Kidney tubule cell (primary cell): ENCODE measurements at places on chromosomes 1 and 21.

GRCh38 chr1:240027059-240027462 lies 64.6 kb upstream of the FMN2 start:
- DNase-seq: peak; percentile 61

- no peak for DNase-seq
These were observed 173.4 kb downstream of the HUNK start for GRCh38 chr21:32046191-32046590.

GRCh38 chr1:197798492-197798891 lies 23.2 kb upstream of the DENND1B start:
- no peak for DNase-seq

- no peak for DNase-seq
These were observed at the start of gene ERG for GRCh38 chr21:38498057-38498833. ERG (minus strand) TSS chr21:38498477; CDS start chr21:38498380, 97 bp downstream.

DNA sequence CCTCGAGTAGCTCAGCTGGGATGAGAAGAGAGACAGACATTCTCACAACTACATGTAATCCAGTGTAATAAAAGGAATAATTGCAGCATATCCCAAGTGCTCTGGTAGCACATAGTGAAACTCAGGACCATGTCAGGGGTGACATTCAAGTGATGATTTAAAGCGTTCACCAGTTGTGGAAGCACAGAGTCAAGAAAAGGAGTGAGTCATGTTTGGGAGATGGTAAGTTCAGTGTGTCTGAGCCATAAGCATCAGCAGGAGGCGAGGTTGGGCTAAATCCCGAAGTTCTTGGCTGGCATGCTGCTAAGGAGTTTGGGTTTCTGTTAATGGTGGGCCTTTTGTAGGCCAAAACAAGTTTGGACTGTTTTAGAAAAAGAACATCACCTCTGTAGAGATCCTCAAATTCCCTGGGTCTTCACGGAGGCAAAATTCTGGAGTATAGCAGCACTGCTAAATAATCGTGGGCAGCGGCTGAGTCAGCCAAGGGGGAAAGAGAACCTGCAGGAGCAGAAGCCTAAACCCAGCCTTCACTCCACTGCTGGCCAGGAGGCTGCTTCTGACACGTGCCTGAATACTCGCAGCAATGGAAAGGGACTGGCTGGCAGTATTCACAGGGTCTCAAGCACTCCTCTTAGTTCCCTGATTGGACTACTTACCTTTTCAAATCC lies 7.2 kb upstream of the NHLH1 start:
- DNase-seq: no peak

DNA sequence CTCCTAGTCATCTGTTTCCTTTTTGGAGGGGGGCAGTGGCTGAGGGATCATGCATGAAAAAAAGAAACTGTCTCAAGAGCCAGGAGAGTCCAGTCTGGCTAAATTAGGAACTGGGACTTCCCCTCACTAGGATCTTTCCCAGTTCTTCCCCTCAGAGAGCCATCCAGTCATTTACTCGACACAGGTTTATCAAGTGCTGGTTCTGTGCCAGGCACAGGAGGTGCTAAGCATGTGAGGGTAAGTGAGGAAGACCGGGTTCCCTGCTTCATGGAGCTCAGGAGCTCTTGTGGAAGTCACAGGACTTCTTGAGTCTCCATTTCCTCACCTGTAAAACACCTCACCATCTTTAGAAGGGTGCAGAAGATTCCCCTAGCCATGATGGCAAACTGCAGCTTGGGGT lies 8.6 kb upstream of the NUAK2 start:
- DNase-seq: peak; percentile 22

GRCh38 chr1:201554789-201555592 lies 16.1 kb downstream of the NAV1 start:
- no peak for DNase-seq

GRCh38 chr1:11690397-11691301 lies 861 bp upstream of the DRAXIN start:
- DNase-seq: no peak

DNA sequence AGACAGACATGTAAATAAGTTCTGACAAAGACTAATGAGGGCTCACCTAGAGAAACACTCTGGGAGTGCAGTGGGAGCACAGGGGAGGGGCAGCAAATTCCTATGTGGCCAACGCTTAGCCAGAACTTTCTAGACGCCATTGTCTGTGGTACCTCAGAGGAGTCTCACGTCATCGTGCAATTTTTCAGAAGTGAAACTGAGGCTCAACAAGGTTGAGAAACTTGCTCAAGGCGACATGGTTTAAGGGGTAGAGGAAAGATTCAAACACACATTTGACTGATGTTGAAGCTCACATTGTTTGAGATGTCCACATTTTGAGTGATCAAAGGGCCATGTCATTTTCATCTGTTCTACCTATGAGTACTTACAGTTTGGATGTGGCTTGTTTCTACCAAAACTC lies 152.6 kb upstream of the LMO4 start:
- no peak for DNase-seq

GRCh38 chr1:37038227-37039093 lies 4.1 kb upstream of the GRIK3 start:
- peak; percentile 32 for DNase-seq

DNA sequence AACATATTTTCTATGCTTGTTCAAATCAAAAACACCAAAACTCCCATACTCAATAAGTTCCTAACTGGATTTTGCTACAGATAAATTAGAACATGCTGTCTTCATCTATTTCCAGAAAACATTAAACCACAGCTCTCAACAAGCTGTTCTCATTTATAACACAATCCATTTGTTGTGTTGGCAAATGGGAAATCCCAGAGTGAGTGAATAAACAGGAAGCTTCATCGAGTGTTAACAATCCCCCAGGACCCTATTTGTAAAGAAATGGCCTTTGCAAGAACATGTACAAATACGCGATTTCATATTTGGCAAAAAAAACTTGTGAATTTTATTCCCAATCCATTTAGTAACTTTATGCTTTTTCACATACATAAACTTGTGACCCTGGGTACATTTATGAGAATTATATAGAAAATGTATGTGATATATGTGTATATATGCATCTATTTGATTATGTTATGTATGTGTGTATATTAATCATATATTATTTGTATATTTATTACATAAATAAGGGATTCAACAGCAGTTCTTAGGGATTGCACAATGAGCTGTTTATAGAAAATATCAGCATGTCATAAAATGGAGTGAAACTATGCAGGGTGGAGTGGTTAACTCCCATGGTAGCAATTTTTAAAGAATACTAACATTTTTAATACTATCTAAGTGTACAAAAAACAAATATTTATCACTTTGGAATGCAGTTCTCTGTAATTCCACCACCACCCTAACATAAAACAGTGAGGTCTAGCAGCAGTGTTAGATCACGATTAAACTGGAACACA lies 160.0 kb downstream of the NEGR1 start:
- no peak for DNase-seq

- DNase-seq: no peak
These were observed 82.0 kb downstream of the MAP3K7CL start for GRCh38 chr21:29212446-29212845.

GRCh38 chr1:41222496-41222895 lies 19.6 kb downstream of the SCMH1 start:
- peak; percentile 13 for DNase-seq

DNA sequence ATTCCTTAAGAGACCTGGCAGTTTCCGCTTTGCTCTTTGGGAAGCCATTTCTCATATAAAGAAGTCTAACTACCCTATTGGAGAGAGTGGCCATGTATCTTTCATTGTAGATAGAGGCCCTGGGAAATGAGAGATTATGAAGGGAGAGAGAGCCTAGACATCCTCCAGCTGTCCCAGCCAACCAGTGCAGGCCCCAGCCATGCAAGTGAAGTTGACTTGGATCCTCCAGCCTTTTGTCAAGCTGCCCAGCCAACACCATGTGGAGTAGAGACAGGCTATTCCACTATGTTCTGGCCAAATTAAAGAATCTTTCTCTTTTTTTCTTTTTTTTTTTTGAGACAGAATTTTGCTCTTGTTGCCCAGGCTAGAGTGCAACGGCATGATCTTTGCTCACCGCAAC lies 7.1 kb upstream of the ANP32E start:
- no peak for DNase-seq

DNA sequence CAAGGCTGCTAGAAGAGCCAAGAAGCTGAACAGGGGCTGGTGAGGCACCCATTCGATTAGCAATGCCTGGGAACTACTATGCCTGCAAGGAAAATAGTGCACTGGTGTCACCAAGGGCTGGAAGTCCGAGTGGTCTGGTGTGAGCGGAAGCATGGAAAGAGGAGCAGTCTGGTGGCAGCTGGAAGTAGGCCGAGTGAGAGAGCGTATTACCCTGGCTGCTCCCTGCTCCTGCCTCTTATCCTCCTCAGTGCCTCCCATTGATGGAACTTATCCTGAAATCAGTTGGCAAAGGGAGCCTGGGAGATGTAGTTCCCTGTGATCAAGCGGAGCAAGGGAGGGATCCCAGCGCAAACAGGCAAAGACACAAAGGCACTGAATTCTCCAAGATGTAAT lies 9.6 kb downstream of the SMAP2 start:
- no peak for DNase-seq

- DNase-seq: no peak
These were observed 2.6 kb upstream of the FMOD start for GRCh38 chr1:203353486-203353885.

DNA sequence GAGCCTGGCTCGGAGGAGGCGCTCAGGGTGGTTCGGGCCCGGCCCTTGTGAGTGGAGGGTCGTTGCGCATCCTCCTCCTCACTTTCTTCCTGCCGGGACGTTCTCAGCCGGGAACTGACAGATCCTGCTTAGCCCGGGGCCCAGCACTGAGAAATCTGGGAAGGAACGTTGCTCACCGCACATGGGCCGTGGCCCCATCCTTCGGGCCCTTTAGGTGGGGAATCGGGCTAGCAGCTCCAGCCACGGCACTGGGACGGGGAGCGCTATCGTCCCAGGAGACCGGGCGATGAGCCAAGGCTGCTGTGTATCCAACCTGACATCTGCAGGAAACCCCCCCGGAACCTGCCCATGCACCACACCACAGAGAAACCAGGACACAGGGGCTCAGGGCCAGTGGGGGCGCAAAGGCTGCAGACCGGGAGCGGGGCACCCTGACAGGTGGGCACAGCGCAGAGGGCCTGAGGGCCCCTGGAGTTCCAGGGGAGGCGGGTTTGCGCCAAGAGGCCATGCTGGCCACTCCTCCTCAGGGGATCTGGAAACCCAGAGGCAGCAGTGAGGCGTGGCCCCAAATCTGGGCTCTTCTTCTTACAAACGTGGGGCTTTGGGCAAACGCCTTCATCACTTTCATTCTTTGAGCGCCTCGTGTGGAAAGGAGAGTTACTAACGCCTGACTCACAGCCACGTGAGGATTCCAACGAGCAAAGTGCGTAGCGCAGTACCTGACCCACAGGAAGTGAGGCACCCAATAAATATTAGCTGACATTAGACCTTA lies at the start of gene SH2D5:
TSS of gene SH2D5 (minus strand) at position 116 of the 772 bp plus-strand sequence. CDS start 4,659 bp downstream, outside the sequence.
- peak; percentile 99 for DNase-seq

- no peak for DNase-seq
These were observed 114.1 kb downstream of the SIM2 start for GRCh38 chr21:36813052-36813451.

DNA sequence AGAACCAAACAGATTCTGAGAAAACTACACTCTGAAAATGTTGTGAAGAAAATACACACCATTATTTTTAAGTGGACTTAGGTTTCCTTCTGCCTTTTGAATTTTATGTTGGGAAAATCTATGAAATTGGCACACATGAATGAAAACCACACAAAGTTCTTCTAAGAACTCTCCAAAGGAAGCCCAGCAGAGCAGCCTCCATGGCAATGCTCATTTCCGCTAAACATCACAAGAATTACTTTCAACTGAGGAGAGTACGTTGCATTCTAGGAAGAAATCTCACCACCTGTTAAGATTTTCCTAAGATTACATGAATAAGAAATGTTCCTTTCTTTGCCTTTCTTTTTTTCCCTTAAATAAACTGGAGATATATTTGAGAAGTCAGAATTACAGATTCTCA lies 154.2 kb downstream of the BARHL2 start:
- no peak for DNase-seq

GRCh38 chr1:13702425-13703127 lies 2.6 kb downstream of the PRDM2 start:
- DNase-seq: no peak

DNA sequence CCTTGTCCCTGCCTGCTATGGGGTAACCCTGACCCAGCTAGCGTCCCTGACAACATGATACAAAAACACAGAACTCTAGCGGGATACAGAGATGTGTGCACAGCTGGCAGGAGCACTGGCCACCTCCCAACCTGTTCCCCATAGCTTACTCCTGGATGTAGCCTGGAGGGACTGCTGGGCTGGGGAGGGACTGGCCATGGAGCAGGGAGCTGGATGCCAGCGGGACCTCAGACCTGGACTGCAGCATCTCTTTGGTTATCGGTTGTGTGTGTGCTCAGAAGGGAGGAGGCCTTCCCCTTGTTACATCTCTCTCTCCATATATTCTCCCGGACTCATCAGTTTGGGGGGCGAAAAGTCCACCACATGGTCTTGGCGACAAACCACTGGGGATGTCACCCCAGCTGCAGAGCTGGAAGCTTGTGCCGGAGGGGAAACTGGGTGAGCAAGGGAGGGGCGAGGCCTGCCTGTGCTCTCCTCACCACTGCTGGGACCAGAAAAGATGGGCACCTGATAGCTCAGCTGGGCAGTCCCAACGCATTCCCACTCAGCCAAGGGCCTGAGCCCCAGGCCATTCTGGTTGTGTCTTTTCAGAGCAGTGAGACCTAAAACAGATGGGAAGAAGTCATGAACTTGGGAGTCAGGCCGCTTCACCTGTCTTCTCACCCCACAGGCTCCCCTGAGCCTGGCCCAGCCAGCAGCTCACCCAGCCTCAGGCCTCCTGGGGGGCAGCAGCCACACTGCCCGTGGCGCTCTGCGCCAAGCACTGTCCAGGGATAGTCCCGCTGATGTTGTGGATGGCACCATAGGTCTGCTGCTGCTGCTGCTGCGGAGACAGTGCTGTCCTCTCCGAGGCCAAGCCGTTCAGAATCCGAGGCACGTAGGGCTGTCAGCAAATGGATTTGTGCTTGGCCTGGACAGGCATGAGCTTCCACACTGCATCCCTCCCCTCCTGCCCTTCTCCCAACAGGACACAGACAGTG lies 35.6 kb downstream of the TMEM63A start:
- DNase-seq: no peak

DNA sequence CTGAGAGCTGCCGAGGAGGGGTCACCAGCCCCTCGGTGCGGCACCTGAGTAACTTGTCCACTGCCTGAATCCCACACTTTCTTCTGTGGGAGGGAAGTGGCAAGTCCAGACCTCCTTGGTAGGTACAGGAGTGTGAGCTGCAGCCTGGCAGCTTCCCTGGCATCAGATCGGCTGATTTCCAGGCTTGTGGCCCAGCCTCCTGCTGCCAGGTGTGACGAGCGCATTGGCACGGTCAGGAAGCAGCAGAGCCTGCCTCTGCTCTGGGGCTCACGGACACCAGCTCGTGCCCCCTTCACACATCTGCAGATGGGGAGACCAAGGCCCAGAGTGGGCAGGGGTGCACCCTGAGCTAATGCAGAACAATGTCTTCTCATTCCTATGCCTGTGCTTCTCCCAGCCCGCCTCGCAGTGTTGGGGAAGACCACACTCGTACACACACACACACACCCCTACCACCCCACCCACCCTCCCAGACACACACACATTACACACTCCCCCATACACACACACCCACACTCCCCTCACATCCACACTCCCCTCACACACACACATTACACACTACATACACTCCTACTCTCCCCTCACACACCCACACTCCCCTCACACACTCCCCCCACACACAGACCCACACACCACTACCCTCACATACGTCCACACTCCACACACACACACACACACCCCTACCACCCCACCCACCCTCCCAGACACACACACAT lies 33.1 kb upstream of the SELENON start:
- no peak for DNase-seq
